ENCODE measurements at places on chromosomes 2 and 18.

GRCh38 chr2:189709501-189710221 lies 35.2 kb downstream of the ANKAR start:
- no peak for DNase-seq

- DNase-seq: no peak
These were observed 124.5 kb downstream of the DCDC2C start for GRCh38 chr2:3827673-3828575.

- DNase-seq: no peak
These were observed 27.4 kb downstream of the RMP24 start for GRCh38 chr18:35999925-36000324.

DNA sequence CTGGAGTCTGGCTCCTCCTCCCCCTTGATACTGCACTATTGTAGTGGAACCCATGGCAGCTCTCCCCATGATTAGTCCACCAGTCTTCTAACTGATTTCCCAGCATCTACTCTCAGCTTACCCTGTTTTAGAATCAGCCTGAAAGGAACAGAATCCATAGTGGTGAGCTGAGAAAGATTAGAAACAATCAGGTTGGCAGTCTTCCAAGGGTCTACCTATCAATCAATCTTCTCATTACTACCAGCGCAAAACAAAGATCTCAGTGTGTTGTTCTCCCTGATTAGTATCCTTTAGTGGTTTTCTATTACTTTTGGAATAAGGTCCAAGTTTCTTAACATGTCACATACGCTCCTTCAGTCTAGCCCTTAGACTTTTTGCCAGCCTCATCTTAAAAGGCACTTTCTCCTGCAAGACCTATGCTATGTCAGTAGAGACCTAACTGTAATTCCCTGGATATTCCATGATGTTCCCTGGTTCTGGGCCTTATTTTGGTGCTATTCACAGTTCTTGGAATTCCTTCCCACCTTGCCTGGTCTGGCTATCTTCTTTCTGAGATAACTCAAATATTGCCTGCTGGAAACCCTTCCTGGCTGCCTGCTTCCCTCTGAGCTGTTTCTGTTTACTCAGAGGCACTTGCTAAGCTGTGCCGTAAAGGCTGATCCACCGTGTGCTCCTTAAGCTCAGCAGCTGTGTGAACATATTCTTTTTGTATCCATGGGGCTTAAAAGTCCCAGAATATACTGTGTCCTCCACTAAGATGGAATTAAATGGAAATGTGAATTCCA lies 32.6 kb downstream of the LAMA3 start:
- no peak for DNase-seq

- DNase-seq: no peak
These were observed 643.3 kb downstream of the SOCS6 start for GRCh38 chr18:70931942-70932814.

GRCh38 chr2:32805104-32806095 lies 141.4 kb upstream of the LTBP1 start:
- DNase-seq: no peak

DNA sequence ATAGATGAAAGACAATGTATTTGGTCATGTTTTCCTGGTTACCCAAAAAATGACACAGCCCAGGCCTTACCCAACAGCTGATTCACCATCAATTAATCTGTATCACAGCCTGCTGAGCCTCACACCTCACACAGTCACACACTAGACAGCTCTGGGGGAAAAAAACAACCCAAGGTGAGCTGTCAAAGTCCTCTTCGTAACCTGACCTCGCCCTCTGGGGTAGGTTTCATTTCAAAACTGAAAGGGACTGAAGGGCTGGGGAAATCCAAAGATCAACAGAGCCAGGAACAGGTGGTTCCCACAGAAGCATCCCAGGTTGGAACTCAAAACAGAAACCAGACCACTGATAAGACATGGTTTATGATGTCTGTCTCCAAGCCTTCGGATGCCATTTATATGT lies 18.2 kb upstream of the PCBP1 start:
- peak; percentile 98 for DNase-seq

DNA sequence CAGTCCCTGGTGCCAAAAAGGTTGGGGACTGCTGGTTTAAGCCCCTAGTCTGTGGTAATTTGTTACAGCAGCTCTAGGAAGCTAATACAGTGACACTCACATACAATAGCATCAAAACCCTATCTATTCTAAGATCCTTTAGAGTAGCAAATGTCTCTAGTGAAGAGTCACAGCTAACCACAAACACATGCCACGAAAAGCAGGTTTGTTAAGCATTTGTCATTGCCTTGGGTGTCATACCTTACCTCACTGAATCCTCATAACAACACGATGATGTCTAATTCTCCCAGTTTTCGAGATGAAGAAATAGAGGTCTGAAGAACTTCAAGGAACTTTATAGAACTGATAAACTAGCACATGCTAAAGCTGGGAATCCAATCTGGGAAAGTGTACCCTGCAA lies 29.6 kb upstream of the RNF152 start:
- no peak for DNase-seq

DNA sequence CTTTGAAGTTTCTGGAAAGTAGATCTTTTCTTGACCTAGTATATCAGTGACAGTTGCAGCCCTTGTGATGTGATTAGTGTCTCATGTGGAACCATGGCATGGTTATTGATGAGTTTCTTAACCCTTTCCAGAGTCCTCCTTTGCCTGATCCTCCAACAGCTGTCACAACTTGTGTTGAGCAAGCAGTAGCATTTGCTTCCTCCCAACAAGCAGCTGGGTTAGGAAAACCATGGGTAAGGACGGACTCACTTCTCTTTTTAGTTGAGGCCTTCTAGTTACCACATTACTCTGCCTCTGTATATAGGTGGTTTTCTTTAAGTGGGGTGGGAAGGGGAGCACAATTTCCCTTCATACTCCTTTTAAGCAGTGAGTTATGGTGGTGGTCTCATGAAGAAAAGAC lies 96.3 kb downstream of the XRCC5 start:
- no peak for DNase-seq

- DNase-seq: no peak
These were observed 10.1 kb downstream of the BAZ2B start for GRCh38 chr2:159606287-159606686.

DNA sequence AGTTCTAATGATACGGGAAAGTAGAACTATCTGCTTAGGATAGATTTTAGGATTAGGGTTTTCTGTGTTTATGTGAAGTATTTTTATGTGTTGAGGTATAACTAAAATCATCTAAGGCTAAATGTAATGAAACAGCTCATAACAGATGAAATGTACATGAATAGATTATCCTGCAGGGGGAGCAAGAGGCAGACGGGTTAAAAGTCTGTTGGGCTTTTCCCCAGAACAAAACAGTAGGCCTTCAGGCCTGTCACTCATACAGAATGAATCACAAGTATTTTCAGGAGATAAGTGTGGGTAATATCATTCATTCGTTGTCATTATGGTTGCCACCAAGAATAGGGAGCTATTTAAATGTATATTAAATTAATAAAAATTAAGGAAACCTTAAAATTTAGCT lies 107.9 kb upstream of the IL1R2 start:
- peak; percentile 47 for DNase-seq

DNA sequence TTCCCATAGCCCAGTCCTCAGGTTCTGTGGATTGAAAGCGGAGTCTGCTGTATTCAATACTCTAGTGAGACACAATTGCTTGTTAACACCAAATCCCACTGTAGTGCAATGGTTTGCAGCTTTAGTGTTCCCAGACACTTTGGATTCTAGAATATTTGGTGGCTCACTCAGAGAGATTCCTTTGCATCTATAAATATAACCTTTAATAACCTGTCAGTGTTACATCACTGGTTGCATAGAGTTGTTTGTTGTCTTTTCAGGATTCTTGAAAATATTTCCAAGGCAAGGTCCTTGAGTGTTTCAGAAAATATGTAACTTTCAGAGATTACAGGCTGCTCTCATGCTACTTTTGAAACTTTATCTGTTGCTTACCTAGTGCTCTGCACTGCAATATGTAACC lies 157.5 kb downstream of the ZEB2 start:
- DNase-seq: no peak

GRCh38 chr2:236352761-236353593 lies 88.8 kb upstream of the ASB18 start:
- peak; percentile 52 for DNase-seq

DNA sequence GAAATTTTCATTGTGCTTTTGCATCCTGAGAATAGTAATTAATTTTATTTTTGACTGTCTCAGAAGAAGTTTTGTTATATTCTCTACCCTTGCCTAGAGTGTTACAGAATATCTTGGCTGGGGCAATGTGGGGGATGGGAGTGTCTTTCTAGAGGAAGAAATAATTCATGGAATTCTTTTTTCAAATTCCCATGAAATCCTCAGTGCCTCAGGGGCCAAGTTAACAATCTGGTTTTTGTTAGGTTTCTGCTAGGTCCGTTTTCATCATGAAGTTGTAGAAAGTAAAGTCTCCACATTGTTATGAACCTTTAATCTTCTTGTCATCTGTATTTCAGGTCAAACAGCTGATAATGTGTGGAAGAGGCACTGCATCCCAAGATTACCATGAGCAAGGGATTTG lies 145.6 kb upstream of the GYPC start:
- no peak for DNase-seq

DNA sequence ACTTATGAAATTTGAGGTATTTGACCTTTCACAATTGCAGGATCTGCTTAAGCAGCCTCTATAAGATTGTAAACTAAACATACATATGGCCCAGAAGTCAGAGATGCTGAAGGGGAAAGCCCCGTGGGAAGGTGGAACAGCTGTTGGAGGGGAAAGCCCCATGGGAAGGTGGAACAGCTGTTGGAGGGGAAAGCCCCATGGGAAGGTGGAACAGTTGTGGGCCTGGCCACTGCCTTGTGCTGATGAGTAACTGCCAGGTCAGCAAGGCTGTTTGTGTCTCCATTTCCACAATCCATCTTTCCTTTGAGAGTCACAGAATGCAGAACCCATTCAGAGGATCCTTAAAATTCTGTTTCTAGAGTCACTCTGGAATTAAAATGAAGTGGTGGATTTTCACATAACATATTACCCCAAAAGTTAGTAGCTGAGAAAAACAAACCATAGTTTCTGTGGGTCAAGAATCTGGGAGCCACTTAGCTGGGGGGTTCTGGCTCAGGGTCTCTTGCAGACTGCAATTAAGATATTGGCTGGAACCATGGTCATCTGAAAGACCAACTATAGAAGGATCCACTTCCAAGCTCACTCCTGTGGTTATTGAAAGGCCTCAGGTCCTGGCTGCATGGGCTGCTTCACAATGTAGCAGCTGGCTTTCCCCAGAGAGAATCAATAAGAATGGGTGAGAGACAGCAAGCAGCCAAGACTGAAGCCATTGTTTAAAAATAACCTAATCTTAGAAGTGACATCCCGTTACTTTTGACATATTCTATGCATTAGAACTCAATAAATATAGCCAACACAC lies 86.6 kb upstream of the CAVIN2 start:
- no peak for DNase-seq

- DNase-seq: peak; percentile 44
These were observed 110.9 kb downstream of the STK39 start for GRCh38 chr2:168136392-168136977.

DNA sequence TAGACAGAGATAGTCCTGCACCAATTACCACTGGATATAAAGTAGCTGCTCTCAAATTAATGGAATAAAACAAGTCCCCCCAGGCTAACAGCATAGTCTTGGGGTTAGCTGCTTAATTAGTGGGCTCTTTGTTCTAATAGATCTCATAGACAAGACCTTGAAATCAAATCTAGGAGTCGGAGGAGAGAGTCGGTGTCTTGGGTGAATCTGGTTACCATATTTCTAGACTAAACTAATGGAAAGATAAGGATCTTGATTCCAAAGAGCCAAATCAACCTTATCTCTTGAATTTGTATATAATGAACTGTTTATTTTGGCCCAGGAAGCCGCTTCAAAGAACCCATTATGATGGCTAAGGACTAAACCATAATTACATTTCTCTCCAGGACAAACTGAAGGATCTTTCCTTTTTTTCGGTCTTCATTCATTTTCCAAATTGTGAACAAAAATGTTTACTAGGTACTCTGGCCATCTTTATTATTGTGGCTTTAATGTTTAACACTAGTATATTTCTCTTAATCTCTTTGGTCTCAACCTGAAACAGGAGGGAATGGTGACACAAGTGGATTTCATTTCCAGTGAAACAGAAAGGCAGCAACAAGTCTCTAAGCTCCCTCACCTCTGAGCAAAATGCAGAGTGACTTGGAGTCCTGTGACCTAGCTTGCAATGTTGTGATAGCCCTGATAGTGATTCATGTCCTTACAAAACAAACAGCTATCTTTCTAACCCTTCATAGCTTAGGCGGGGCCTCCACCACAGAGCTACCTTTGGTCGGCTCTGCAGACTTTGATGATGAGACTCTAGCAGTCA lies 137.9 kb upstream of the PARD3B start:
- no peak for DNase-seq

GRCh38 chr2:35468245-35468644 lies 887.3 kb upstream of the CRIM1 start:
- DNase-seq: no peak

GRCh38 chr2:26001743-26002351 lies 19.6 kb upstream of the KIF3C start:
- DNase-seq: no peak

DNA sequence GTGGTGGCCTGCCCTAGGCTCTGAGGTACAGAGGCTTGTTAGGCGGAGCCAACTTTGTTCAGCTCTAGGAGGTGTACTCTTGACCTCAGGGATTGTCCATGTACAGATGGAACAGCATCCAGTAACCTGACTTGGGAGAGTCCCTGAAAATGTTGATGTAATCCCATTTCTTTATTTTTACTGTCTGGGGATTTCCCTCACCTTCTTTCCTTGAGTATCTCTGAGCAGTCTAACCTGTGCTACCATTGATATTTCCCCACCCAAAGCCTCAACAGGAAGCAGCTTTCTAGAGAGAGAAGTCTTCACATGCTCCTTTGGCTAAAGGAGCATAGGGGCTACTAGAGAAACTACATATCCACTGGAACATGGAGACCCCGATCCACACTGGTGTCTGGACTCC lies 10.4 kb downstream of the IL36A start:
- DNase-seq: no peak

DNA sequence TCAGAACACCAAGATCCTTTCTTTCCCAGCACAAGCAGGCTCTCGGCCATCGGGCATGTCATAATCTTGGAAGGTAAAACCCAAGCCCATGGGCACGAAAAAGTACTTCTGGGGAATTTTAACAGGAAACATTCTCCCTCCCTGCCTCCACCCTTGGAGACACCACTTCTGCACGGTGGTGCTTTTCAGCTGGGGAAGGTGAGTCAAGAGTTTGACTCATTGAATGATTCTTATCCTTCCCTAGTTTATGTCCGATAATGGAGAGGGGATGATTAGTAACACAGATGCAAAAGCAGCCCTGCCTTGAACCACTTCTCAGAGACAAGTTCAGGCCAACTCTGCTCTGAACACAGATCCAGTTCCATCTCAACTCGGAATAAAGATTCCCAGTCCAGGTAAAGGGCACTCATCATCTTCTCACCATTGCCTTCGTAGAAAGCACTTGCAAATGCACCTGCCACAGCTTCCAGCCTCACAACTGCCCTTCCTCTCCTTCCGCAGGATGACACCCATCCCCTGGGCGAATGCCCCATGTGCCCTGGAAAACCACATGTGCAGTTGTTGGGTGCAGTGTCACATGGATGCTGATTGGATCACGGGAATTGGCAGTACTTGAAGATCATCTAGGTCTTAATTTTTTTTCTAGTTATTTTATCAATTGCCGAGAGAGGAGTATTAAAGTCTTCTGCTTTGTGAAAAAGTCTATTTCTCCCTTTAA lies 136.2 kb downstream of the PXDN start:
- no peak for DNase-seq

GRCh38 chr2:122273785-122274419 lies 518.5 kb downstream of the TSN start:
- DNase-seq: no peak

Measured in CD4-positive, alpha-beta T cell treated with Interleukin-4 for 4 hours (primary cell).